ENCODE measurements at places on chromosomes 7 and 10.

- no peak for DNase-seq
These were observed 188.5 kb upstream of the FERD3L start for GRCh38 chr7:19333706-19334105.

DNA sequence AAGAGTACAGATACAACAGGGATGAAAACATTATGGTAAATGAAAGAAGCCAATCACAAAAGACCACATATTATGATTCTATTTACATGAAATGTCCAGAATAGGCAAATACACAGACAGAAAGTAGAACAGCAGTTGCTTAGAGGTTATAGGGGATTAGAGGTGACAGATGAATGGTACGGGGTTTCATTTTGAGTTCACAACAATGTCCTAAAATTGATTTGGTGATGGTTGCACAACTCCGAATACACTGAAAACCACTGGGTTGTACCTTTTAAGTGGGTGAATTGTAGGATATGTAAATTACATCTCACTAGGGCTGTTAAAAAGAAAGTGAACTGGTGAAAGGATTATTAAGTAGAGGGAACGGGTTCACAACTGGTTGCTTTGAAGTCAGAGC is 76.3 kb upstream of the MRLN start:
- DNase-seq = no peak

- DNase-seq = peak; percentile 7
These were observed 85.2 kb downstream of the GRID1 start for GRCh38 chr10:86281396-86281795.

- no peak for DNase-seq
These were observed 131.1 kb downstream of the MAPK8 start for GRCh38 chr10:48437546-48437945.

GRCh38 chr7:156438011-156438410 is 202.6 kb upstream of the RNF32 start:
- DNase-seq = no peak

- DNase-seq = no peak
These were observed 4.5 kb downstream of the CHCHD3 start for GRCh38 chr7:133077394-133077793.

DNA sequence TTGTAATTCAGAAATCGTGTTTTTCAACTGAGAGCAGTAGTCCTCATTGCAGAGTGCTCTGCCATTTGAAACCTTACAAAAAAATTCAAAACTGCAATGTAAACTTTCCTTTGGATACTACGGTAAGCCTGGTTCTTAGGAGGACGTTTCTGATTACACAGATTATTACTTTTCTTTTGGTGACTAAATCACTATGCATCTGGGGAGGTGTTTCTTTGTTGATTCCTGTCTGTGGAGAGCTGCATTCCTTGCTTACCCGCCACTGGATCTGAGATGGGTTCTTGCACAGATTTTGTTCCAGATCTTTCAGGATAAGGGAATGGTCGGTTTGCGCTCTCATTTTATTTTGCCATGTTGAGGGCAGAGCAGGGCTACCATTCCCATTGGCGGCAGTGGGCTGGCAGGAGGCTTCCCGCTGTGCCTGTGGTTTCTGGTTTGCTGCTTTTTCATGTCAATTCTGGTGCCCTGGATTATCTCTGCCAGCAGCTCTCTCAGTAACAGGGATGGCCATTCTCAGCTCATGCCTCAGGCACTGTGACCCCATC is 485.1 kb downstream of the GLRX3 start:
- no peak for DNase-seq

DNA sequence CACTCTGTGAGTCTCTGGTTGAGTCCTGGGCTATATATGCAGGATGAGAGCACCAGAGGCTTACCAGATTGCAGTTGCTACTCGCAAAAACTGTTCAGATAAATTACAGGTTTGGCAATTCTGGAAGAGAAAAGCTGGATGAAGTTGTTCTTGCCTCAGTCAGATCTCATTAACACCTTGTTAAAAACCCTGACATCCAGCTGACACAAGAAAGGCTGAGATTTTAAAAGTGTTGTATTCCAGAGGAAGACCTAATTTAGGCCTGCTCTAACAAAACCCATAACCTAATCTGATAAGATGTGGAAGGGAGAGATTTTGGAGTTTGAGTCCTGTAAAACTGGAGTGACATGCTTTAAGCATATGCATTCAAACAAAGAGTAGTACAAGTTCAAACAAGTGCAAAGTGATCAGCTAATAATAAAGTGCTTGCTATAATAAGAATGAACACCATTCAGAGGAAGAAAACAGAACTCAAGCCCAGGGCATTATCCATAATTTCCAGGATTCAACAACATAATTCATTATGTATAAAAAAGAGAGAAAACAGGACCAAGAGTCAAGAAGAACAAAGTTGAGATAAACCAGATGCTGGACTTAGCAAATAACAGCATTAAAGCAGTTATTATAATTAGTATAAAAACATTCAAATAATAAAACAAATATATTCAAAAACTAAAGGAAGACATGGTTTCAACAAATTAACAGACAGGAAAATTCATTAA is 135.5 kb downstream of the CD36 start:
- DNase-seq = no peak

DNA sequence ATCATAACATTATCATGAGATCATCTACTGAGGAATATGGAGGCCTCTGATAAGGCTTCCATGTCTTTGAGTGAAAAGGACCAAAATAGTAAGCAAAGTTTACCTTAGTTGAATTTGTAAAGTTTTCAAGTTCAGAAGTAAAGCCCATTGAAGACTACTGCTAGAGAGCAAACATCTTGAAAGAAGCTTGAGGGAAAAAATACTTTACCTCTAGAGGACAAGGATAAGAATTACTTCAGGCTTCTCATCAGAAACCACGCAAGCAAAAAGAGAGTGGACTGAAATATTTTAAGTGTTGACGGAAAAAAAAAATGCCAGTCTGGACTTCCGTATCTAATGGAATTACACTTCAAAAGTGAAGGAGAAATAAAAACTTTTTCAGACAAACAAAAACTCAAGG is 114.3 kb downstream of the MPP7 start:
- no peak for DNase-seq

GRCh38 chr10:114511881-114512280 is 107.6 kb upstream of the AFAP1L2 start:
- no peak for DNase-seq

- no peak for DNase-seq
These were observed 57.3 kb downstream of the TCF7L2 start for GRCh38 chr10:113007343-113007771.
